Astrocyte (in vitro differentiated cells and primary cell): ENCODE measurements at places on chromosomes 13 and 19. TPM values are rescaled to one million over a fixed set of nuclear protein-coding genes. Genes with fewer than 3 reads are reported as not detected.

- H3K27me3 ChIP-seq, result no peaks in the 10 kb centered on the region
- no peak overlapping the region for H3K4me3 ChIP-seq
- no peaks in the 10 kb centered on the region for H3K36me3 ChIP-seq
- DNase-seq, result no peak
Measured at GRCh38 chr13:112700291-112701060, 10.6 kb downstream of the ATP11A start.

- no peaks in the 10 kb centered on the region for H3K27me3 ChIP-seq
- H3K4me3 ChIP-seq, result no peak overlapping the region
- no peak for DNase-seq
- H3K4me1 ChIP-seq, result peaks cover 7% of the 10 kb centered on the region
- no peaks in the 10 kb centered on the region for H3K36me3 ChIP-seq
- no peak overlapping the region for H3K27ac ChIP-seq
Measured at GRCh38 chr19:56111601-56112312, 9.3 kb downstream of the ZNF787 start.

GRCh38 chr19:58355908-58356765 lies 2.8 kb upstream of the A1BG start:
- H3K27me3 ChIP-seq, result no peaks in the 10 kb centered on the region
- no peak overlapping the region for H3K4me3 ChIP-seq
- no peaks in the 10 kb centered on the region for H3K4me1 ChIP-seq
- DNase-seq, result no peak
- no peaks in the 10 kb centered on the region for H3K36me3 ChIP-seq

The CGB8 gene
- total RNA-seq, result 9.4 and 15.8 TPM in 2 replicates

- no peaks in the 10 kb centered on the region for H3K36me3 ChIP-seq
- H3K4me1 ChIP-seq, result peaks cover 39% of the 10 kb centered on the region
- no peak for DNase-seq
- H3K27ac ChIP-seq, result no peak overlapping the region
- no peaks in the 10 kb centered on the region for H3K27me3 ChIP-seq
- no peak overlapping the region for H3K4me3 ChIP-seq
Measured at GRCh38 chr19:3667037-3667638, 33.1 kb downstream of the PIP5K1C start.

DNA sequence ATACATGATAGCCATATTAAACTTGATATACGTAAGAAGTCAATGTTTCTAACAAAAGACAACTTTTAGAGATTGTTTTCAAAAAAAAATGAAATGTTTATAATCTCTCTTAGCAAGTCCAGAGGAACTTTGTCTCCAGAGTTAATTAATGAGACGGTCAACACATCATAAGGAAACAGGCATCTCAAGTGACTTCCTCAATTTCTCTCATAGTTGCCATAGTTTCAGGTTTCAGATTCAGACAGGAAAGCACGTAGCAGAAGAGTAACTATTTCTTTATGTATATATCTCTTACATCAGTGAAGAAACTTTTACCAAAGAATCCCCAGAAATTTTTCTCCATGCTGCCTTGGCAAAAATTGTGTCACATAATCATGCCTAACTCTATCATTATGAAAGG lies 159.6 kb upstream of the ATXN8OS start:
- DNase-seq, result no peak
- no peaks in the 10 kb centered on the region for H3K36me3 ChIP-seq
- no peaks in the 10 kb centered on the region for H3K27me3 ChIP-seq
- H3K4me3 ChIP-seq, result no peak overlapping the region

DNA sequence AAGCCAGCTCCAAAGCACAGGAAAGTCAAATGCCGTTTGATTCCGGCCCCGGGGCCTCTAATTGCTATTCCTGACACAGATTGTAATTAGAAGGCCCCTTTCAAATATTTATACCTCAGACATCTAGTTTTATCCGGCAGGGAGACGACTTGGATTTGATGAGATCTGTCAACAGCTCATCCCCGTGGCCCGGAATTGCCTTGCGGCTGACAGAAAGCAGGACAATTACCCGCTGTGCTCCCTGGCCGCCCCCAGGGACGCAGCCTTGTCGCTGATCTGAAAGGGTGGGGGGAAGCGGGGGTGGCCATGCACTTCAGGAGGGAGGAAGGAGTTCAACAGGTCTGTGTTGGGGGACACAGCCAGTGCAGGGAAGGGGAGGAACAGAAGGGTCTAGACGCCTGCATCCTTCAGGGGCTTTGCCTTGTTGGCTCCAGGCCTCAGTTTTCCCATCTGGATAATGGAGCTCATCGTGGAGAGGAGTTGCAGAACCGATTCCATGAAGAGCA lies 1.8 kb upstream of the SHD start:
- H3K36me3 ChIP-seq, result no peaks in the 10 kb centered on the region
- no peak overlapping the region for H3K27ac ChIP-seq
- H3K4me1 ChIP-seq, result no peaks in the 10 kb centered on the region
- DNase-seq, result no peak
- peaks cover 24% of the 10 kb centered on the region for H3K27me3 ChIP-seq
- H3K4me3 ChIP-seq, result no peak overlapping the region

The PRSS57 gene
- total RNA-seq, result not detected in 2 replicates

GRCh38 chr19:907183-907853 lies 5.7 kb downstream of the R3HDM4 start:
- no peaks in the 10 kb centered on the region for H3K27me3 ChIP-seq
- no peak overlapping the region for H3K4me3 ChIP-seq
- H3K27ac ChIP-seq, result no peak overlapping the region
- H3K36me3 ChIP-seq, result peaks cover 3% of the 10 kb centered on the region
- H3K4me1 ChIP-seq, result peaks cover 16% of the 10 kb centered on the region

GRCh38 chr13:47454986-47455385 lies 546.1 kb downstream of the SUCLA2 start:
- DNase-seq, result peak; percentile 21
- no peaks in the 10 kb centered on the region for H3K4me1 ChIP-seq
- H3K4me3 ChIP-seq, result no peak overlapping the region
- H3K27me3 ChIP-seq, result no peaks in the 10 kb centered on the region

DNA sequence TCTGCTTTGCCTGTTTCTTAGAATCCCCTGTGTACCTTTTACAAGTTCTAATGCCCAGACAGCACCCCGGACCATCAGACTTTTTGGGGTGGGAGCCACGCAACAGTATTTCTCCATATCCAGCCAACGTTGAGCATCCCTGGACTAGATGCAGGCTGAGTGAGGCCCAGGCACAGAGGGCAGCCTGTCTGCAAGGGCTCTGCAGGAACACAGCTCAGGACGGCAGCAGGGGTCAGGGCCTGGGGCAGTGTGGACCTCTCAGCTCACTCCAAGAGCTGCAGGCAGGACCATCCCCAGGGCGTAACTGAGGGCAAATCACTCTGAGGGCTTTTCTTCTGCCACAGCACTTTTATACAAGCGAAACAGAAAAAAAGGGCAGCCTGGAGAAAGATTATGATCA lies 95.8 kb downstream of the DNAJC15 start:
- no peak overlapping the region for H3K27ac ChIP-seq
- no peaks in the 10 kb centered on the region for H3K27me3 ChIP-seq
- no peaks in the 10 kb centered on the region for H3K4me1 ChIP-seq
- H3K4me3 ChIP-seq, result no peak overlapping the region
- H3K36me3 ChIP-seq, result no peaks in the 10 kb centered on the region
- no peak for DNase-seq

The EEF1AKMT1 gene
- total RNA-seq, result 6.7 and 7.1 TPM in 2 replicates

DNA sequence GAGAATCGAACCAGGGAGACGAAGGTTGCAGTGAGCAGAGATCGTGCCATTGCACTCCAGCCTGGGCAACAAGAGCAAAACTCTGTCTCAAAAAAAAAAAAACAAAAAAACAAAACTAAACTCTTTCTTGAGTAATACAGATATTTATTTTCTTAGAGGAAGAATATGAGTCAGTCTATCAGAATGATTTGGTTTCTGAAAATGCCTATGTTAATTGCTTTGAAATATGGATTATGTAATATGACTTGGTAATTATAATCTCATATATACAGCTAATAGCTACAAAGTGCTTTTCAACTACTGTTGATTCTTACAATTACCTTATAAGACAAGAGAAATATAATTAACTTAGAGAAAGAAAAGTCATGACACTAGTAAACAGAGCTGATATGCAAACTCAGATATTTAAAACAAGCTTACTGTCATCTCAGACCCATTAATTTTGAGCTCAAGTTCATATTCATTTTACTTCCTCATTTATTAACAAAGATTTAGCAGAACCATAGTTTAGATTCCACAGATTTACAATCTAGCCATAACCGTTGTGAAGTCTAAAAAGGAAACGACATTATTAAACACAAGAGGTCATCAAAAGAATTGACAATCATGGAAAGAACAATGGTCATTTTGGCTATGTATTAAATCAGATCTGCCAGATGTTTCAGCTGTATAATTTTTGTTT lies 88.0 kb downstream of the TBC1D4 start:
- DNase-seq, result no peak
- no peak overlapping the region for H3K4me3 ChIP-seq
- H3K36me3 ChIP-seq, result no peaks in the 10 kb centered on the region
- H3K27me3 ChIP-seq, result no peaks in the 10 kb centered on the region
- no peak overlapping the region for H3K27ac ChIP-seq

The KL gene
- total RNA-seq, result 0.07 TPM in 1 of 2 replicates, not detected in the other

The HIPK4 gene
- total RNA-seq, result 0.12 TPM in 1 of 2 replicates, not detected in the other

The GNG8 gene
- not detected in 2 replicates for total RNA-seq

The ATP4A gene
- total RNA-seq, result not detected in 2 replicates

- no peaks in the 10 kb centered on the region for H3K27me3 ChIP-seq
- peak; percentile 14 for DNase-seq
- no peak overlapping the region for H3K27ac ChIP-seq
- H3K36me3 ChIP-seq, result peaks cover 29% of the 10 kb centered on the region
Measured at GRCh38 chr19:58229255-58229639, 533 bp downstream of the ZNF544 start.

The OR7E24 gene
- not detected in 2 replicates for total RNA-seq

GRCh38 chr13:76939215-76939614 lies 9.1 kb upstream of the ACOD1 start:
- no peak overlapping the region for H3K27ac ChIP-seq
- H3K27me3 ChIP-seq, result no peaks in the 10 kb centered on the region
- no peak overlapping the region for H3K4me3 ChIP-seq
- no peaks in the 10 kb centered on the region for H3K36me3 ChIP-seq
- H3K4me1 ChIP-seq, result peaks cover 10% of the 10 kb centered on the region

- H3K4me1 ChIP-seq, result no peaks in the 10 kb centered on the region
- H3K27me3 ChIP-seq, result no peaks in the 10 kb centered on the region
- no peak overlapping the region for H3K27ac ChIP-seq
- H3K36me3 ChIP-seq, result no peaks in the 10 kb centered on the region
Measured at GRCh38 chr13:96958286-96958891, 35.9 kb downstream of the OXGR1 start.

DNA sequence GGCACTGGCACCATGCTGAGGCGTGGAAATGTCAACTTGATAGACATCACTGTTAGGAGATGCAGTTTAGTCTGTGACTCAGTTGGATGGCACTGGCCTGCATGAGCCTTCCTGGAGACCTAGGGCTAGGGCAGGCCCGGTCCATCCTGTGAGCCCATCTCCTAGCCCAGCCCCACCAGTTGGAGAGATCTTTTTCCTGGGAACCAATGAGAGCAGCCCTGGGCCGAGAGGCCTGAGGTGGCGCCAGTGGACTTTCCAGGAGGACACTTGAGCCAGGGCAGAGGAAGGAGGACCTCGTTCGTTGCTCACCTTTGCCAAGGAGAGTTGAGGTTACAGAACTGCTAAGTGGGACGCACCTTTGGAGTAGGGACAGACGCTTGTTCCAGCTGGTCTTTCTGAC lies 100.5 kb upstream of the TEX29 start:
- peaks cover 14% of the 10 kb centered on the region for H3K4me1 ChIP-seq
- no peak overlapping the region for H3K4me3 ChIP-seq
- H3K36me3 ChIP-seq, result peaks cover 3% of the 10 kb centered on the region

The SLC5A5 gene
- total RNA-seq, result not detected in 2 replicates

GRCh38 chr19:57031106-57031505 lies 88.7 kb upstream of the USP29 start:
- no peaks in the 10 kb centered on the region for H3K27me3 ChIP-seq
- DNase-seq, result no peak
- no peaks in the 10 kb centered on the region for H3K36me3 ChIP-seq

GRCh38 chr13:108408672-108409071 lies 139.2 kb downstream of the TNFSF13B start:
- H3K27me3 ChIP-seq, result no peaks in the 10 kb centered on the region
- H3K4me1 ChIP-seq, result no peaks in the 10 kb centered on the region
- no peak overlapping the region for H3K27ac ChIP-seq
- no peak for DNase-seq
- no peak overlapping the region for H3K4me3 ChIP-seq
